ENCODE measurements at places on chromosomes 3 and 15.

- DNase-seq, result no peak
Observed at GRCh38 chr3:38565339-38566214, 69.4 kb downstream of the EXOG start.

- DNase-seq, result no peak
Observed at GRCh38 chr3:46874430-46874829, 3.1 kb upstream of the PTH1R start.

GRCh38 chr3:185371306-185372074, 8.6 kb downstream of the MAP3K13 start:
- DNase-seq, result no peak

DNA sequence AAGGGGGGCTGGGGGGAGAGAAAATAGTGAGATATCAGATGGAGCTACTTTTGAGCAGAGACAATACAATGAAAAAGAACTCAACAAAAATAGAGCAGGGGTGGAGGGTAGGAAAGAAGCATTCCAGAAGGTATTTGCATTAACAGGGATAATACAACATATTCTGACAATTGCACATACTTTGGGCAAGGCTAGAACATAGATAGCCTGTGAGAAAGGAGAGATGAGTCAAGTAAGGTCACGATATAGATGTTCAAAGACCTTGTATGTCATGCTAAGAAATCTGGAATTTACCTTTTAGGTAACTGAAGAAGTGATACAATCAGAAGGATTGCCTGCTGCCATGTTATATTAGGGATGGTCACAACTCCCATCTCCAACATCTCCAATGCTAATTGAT, 155.2 kb downstream of the GSK3B start:
- no peak for DNase-seq

DNA sequence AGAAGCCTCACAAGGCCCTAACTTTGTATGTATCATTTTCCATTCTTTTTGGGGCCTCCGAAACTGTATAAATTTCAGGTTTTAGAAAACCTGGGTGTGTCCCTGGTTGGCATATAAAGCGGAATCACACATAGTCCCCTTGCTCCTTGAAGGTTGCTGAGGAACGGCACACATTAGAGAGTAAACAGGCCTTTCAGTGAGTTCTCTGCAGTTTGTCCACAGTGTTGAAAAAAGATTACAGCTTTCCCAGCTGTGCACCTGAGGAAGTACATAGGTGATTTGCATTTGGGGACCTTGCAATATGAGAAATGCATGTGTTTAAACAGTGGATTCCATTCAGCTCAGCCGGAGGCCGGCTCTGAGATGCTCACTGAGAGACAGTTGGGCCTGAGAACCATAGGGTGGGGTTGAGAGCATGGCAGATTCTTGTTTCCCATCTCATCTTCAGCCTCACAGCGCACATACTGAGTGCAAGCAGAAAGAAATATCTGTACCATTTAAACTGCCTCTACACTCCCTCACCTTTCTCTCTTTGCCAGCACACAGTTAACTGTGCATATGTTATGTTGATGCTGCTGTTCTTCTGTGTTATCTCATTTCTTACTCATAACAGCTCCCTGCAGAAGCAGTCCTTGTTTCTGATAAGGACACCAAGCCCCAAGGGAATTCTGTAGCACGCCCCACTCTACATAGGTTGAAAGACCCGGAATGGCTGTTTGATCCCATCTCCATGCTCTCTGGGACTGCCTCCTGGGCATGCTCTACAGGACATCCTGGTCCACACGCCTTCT, 60.4 kb downstream of the BOC start:
- no peak for DNase-seq

- peak; percentile 34 for DNase-seq
Observed at GRCh38 chr15:82750831-82751180, 41.1 kb upstream of the AP3B2 start.

DNA sequence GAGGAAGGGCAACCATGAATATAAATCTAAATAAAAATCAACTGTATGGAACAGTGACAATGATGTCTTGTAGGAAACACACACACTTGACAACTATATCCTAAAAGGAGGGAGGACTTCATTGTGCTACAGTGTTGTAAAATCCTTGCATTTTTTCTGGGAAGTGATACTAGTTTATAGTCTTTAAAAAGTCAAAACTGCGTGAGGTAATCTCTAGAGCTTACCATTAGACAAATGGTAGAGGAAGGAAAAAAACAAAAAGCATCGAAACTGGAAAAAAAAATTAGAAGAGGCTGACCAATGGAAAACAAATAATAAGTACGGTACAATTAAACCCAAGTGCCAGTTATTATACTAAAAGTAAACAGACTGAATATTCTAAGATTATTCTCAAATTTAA, 38.7 kb downstream of the CHSY1 start:
- no peak for DNase-seq

- DNase-seq, result no peak
Observed at GRCh38 chr15:67524235-67524634, 3.3 kb downstream of the C15orf61 start.

- DNase-seq, result no peak
Observed at GRCh38 chr3:173410849-173411248, 13.3 kb downstream of the NLGN1 start.

GRCh38 chr3:14428087-14429033, 26.0 kb downstream of the SLC6A6 start:
- DNase-seq, result no peak

- peak; percentile 81 for DNase-seq
Observed at GRCh38 chr3:150495563-150496168, 50.6 kb downstream of the SERP1 start.

DNA sequence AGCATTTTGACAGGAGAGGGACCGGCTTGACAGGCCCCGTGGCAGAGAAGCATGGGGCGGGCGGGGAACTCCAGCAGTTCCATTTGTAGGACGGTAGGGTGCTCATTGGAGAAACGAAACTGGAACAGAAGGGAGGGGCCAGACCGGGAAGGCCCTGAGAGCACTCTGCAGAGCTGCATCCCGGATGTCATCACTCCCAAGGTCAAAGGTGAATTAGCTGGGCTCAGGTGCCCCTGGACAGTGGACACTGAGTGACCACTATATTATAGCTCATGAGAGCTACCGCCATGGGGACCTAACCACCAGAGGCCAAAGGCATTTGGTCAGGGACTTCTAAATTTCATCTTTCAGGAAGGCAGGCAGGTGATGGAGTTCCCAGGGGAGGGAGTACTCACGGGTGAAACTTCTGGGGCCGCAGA, 7.3 kb downstream of the CSRNP1 start:
- no peak for DNase-seq

- DNase-seq, result no peak
Observed at GRCh38 chr3:10601151-10601856, 95.9 kb upstream of the ATP2B2 start.

- DNase-seq, result no peak
Observed at GRCh38 chr15:27932600-27932999, 166.5 kb downstream of the OCA2 start.

GRCh38 chr3:46228260-46229242, 13.7 kb upstream of the CCR3 start:
- peak; percentile 96 for DNase-seq

- no peak for DNase-seq
Observed at GRCh38 chr15:73483053-73483452, 40.1 kb downstream of the REC114 start.

DNA sequence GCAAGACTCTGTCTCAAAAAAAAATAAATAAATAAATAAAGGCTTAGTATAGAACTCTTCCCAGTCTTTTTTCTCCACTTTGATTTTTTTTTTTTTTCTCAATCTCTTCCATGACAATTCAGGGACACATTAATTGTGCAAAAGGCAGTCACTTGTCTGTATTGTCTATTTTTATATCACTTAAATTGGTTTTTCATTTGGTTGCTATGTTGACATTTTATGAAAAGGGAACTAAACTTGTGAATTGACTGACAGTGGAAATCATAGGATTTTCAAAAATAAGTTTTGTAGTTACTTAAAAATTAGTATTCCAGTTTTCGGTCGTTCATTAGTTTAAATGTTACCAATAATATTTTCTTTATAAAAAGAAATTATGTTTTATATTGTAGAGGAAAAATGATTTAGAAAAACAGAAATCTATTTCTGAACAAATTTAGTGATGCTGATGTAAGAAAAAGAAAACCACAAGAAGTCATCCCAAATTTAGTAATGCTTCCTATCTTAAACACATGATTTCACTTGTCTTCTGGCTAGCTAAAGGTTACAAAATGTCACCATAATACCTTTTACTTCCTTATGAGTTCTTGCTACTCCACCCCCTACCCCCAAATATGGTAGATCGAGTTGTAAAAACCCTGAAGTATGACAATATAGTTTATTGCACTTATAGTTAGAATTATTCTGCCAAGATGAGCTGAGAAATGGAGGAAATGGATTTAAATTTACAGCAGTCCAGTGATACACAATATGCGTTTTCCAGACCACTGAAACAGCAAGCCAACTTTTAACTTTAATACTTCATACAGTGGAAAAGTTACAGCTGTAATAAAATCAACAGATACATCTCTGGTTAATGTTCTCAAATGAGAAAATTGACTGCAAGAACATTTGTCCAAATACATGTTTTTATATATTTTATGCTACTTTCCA, 37.0 kb downstream of the PPARG start:
- DNase-seq, result peak; percentile 25

GRCh38 chr3:158269942-158270341, 160.1 kb downstream of the RSRC1 start:
- no peak for DNase-seq

- peak; percentile 75 for DNase-seq
Observed at GRCh38 chr15:41512940-41513505, 604 bp downstream of the LTK start.

DNA sequence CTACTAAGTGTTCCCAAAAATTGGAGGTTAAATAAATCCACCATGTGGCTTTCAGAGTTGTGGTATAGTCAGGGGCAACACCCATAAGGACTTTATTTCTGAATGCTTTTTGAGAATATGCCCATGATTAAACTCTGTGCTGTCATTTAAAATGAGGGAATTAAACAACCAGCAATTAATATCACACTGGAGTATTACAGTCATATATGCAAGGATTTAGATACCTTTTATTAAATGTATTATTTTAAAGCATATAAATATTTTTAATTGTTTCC, 227.6 kb downstream of the ZPLD1 start:
- DNase-seq, result no peak

DNA sequence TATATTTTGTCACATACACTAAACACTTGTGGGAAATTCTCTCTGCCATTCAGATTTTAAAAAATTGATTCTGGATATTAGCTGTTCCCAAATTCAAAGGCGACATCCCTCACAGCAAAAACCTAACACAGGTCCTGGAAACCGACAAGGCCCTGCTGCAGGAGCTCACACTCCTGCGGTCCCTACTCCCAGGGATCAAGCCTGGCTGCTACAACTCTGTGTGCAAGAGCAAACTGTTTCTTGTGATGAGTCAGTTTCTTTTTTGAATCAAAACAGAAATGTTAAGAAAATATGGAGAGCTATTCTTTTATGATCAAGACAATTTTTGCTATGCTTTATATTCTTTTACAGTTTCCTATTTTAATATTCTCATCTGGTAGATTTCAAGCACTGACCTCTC, 51.0 kb upstream of the TJP1 start:
- DNase-seq, result no peak

GRCh38 chr3:80259736-80260135, 491.9 kb upstream of the ROBO1 start:
- no peak for DNase-seq
